Naive B cell (primary cell): ENCODE measurements at places on chromosomes 6 and 20. TPM values are rescaled to one million over a fixed set of nuclear protein-coding genes. Genes with fewer than 3 reads are reported as not detected.

DNA sequence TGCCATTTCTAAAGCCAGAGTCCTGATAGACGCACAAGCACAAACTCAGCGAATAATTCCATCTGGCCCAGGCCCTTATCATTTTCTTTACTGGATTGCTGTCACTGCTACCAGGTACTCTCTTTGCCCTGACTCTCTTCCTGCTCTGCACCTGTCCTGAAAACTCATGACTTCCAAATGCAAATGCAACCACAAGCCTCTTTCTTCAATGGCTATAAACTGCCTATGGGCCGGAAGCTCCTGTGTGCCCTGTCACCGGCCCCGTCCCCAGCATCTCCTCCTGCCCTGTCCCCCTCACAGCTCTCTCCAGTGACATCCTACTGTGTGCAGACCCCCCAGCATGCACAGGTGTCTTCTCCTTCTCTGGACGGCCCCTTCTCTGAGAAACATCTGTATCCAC, 302.6 kb downstream of the GMDS start:
- no peak for DNase-seq

DNA sequence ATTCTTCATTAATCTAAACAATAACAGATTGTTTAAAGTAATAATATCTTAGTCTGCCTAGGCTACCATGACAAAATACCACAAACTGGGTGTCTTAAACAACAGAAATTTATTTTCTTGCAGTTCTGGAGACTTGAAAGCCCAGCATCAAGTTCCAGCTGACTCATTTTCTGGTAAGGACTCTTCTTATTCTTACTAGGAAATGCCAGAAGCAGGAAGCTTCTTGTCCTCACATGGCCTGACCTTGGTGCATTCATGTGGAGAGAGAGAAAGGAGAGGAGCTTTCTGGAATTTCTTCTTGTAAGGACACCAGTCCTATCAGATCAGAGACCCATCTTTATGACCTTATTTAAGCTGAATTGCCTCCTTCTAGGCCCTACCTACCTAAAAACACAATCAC, 110.5 kb downstream of the ANKRD60 start:
- no peak for DNase-seq

- no peak for DNase-seq
Observed at GRCh38 chr6:150902142-150902776, 36.8 kb downstream of the MTHFD1L start.

- no peak for DNase-seq
Observed at GRCh38 chr6:86152546-86152945, 509.9 kb upstream of the SYNCRIP start.

Gene LHFPL5
- polyA plus RNA-seq = not detected

Gene TREM2
- 0.57 TPM for polyA plus RNA-seq
